ENCODE measurements at places on chromosomes 3 and 15.

GRCh38 chr15:93093765-93094164, 4.8 kb upstream of the RGMA start:
- no peak for DNase-seq

DNA sequence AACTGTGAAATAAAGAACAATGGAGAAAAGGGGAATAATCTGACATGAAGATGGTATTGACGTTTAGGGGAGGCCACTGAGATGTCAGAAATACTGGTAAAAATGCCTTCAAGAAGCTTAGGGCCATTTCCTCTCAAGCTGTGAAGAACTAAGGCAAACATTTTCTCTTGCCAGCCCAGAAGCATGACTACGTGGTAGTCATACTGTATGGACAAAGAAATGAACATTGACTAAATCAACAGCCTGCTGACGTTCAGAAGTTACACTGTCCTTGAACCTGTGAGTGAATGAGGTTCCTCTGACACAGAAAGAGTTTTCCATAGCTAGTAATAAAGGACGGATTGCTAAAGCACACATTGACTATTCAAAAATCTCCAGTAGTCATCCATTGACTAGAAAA, 121.0 kb downstream of the P3H2 start:
- DNase-seq = no peak

DNA sequence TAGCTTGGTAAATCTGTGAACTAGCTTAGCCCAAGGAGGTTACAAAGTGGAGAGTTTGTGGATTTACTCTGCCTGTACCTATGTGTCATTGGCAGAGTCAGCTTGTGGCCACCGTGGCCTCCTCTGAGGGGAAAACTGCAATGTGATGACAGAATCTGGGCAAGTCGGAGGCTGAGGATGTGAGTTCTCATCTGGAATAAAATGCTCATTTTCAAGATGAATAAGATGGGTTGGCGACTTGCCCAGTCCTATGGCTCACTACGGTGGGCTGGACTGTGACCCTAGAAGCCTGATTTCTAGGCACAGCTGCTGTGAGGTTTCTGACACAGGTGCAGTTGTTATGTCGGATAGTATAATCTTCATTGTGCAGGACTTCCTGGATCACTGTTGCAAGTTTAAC, 83.7 kb downstream of the ETV5 start:
- no peak for DNase-seq

- peak; percentile 40 for DNase-seq
Measured at GRCh38 chr3:183117056-183117455, 17.8 kb upstream of the MCCC1 start.

- no peak for DNase-seq
Measured at GRCh38 chr15:65008983-65009382, 19.3 kb upstream of the SPG21 start.

DNA sequence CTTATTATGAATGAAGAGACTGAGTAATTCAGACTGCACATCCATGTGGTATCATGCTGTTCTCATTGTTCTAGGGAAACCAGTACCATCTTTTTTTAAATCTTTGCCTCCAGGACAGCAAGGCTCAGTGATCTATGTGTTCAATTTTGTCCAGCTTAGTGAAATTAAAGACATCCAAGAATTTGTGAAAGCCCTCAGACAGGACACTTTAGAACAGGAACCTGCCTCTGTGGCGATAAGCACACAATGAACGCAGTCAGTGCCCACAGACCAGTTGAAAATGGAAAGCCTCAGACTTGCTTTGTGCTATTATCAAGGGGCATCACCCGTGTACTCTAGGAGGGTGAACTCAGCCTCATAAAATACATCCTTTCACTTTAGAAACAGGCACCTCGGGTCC, 20.1 kb downstream of the EID1 start:
- peak; percentile 25 for DNase-seq

- no peak for DNase-seq
Measured at GRCh38 chr3:125622381-125622791, 27.1 kb upstream of the OSBPL11 start.

- no peak for DNase-seq
Measured at GRCh38 chr3:124230998-124231397, 239.1 kb upstream of the ROPN1 start.

DNA sequence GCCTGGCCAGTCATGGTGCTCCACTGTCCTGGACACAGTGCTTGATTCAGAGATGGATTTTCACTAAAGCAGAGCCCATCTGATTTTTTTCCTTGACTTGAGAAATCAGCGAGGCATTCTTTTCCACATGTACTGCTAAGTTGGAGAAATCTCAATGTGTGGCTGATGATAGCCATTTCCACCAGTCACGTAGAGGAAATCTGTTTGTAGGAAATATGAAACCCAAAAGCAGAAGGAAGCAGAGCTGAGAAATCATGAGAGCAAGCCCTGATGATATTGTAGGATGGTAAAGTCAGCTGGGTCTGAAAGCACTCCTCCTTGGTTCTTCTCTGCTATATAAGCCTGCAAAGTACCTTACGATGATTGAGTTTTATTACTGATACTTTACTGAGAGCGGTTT, 1233.4 kb downstream of the ROBO2 start:
- no peak for DNase-seq

GRCh38 chr3:136714020-136714419, 38.2 kb downstream of the STAG1 start:
- no peak for DNase-seq

DNA sequence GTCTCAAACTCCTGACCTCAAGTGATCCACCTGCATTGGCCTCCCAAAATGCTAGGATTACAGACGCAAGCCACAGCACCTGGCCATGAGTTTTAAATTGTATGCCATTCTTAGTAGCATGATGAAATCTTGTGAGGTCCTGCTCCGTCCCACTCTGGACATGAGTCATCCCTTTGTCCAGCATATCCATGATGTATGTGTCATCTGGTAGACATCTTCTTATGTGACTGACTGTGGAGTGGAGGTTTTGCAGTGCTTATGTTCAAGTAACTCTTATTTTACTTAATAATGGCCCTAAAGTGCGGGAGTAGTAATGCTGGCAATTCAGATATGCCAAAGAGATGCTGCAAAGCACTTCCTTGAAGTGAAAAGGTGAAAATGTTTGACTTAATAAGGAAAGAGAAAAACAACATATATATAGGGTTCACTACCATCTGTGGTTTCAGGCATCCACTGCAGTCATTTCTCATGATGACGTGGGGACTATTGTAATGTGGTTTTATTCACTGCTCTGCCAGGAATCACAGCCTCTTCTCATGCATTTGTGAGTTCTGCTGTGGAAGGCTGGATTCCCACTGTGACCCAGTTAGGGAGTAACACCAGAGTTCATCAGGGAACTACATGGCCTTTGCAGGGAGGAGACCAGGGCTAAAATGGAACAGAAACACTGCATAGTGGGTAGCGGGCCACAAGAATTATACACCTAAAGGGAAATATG, 204.6 kb upstream of the STRIT1 start:
- DNase-seq = no peak

DNA sequence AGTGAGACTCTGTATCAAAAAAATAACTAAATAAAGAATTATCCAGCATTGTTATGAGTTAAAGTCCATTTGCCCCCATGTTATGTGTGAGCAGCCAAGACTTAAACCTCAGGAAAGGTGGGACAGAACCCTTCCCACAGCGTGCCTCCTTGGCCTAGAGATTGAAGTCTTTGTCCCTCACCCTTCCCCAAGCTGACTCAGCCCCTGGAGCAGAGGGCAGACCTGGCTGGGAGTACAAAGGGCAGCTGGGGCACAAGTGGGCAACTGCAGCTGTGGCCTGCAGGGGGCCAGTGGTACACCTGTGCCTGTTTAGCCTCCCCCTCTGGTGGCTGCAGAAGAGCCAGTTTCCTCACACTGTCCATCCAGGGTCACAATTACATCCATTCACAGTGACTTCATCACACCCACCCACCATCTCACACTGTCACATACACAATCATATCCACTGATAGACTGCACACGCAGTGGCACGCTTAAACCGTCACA, 940 bp upstream of the ACY1 start:
- DNase-seq = peak; percentile 65

DNA sequence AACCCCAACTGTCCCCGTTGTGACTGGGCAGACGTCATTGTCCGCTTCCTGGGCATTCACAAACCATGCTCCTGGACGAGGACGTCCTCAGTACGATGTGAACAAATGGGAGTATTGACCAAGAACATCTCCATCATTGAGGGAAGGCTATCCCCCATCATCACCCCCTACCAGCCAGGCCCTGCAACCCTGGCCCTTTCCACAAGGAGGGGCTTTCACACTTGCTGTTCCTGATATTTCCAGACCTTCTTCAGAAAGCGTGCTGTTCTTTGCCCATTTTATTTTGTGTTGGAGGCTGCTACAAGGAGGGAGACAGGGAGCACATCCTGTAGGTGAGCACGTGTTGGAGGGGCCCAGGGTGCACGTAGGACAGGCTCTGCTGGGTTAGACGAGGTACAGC, 277.0 kb upstream of the LRRC3B start:
- no peak for DNase-seq

GRCh38 chr3:112931736-112932521, 43.0 kb downstream of the CD200R1 start:
- no peak for DNase-seq

DNA sequence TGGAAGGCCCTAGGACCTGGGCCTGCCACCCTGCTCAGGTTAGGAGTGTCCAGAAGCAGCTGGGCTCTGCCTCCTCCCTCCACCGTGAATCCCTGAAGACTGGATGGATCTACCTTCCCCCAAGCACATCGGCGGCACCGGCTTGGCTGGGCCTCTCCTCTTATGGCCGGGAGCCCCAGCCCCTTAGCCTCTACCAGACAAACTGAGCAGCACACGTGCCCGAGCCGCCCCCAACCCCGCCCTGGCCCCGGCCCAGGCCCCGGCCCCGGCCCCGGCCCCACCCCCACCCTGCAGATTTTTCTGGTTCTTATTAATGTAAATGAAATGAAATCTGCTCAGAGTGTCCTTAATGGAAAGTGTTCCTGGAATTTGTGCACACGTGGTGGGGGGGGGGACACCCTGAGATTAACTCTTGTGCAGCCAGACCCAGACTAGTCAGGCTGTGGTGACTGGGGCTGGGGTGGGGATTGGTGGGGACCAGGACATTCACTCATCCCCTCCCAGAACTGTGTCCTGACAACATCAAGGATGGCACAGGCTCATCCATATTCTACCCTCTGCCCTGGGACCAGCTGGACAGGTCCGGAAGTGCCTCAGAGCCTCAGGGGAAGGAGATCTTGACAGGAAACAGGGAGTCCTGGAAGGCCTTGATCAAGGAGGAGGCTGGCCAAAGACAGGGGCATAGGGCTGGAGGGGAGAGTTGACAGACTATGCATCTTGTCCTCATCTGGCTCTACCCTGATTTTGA, 30.9 kb upstream of the SEMA3F start:
- peak; percentile 48 for DNase-seq

DNA sequence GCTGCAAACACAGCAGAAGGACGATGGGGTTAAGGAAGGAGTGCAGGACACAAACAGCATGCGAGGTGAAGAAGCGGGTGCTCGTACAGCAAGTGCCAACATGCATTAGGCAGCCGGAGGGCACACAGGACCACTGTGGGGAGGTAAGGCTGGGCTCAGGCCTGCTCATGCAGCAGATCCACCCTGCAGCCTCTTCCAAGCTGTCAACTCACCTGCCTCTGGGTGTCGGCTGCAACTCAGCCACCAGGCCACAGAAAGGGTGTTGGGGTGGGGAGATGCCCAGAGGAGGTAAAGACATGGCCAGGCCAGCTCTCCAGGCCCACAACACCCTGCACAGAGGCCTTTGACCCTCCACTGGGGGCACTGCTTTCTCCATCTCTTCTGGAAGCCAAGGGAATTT, 44.2 kb downstream of the TGM4 start:
- DNase-seq = no peak

GRCh38 chr15:92714477-92715401, 59.2 kb upstream of the FAM174B start:
- DNase-seq = peak; percentile 73

DNA sequence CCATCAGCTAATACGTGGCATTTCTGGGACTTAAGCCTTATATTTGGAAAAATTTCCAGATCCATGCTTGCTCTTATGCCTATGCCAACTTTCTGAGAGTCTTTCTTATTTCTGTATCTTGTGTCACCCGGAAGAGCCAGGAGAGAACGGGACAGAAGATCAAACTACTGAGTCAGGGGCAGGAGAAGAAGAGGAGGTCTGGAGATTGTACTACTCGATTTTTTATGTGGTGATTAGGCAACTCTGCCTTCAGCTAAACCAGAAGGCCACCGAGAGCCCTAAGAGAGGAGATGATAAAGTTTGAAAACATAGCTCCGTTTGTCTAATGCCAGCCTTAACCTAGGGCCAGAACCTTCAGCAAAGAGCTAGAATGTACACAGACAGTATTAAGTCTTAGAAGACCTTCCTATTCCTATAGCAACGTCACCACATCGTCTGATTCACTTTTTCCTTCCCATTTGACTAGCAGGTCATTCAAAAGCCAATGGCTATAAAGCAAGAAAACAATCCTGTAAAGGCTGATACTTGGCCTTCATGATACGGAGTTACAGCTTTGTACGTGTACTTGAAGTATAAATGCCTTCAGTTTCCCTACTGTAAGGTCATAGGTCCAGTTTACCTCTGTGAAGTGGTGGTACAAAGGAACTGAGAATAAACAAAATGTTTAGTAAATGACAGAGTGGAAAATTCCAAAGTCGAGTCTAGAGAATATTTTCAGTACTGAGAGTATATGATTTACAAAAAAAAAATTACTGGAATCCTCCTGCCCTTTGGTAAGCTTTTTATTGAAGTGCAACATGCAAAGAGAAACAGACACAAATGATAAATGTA, 96.1 kb upstream of the ICE2 start:
- no peak for DNase-seq

DNA sequence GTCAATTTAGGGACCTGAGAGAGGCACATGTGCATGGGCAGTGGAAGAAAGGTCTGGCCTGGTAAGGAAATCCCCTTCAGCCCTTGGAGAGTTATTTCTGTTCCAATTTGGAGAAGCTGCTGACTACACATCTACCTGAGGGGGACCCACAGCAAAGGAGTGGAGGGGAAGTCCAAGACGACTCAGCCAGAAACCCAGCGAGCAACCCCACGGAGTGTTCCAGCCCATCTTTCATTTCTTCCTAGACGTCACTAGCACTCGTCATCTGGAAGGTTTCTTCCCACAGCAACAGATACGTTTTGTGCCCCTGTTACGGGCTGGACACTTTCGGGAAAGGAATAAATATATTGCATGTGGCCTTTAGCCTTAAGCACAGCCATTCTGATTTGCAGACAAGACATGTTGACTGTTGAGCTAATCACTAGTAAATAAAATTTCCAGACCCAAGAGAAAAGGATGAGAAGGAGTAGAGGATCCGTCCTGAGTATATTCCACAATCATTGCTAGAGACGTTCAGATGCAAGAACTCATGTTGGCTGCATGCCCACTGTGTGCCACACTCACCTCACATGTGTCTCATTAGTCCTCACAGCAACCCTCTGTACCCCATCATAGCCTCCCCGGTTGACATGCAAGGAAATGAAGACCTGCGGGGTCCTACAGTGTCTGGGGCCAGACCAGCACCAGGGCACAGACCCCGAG, 7.8 kb upstream of the FAM174B start:
- no peak for DNase-seq

GRCh38 chr15:91965501-91966193, 112.1 kb downstream of the SLCO3A1 start:
- DNase-seq = peak; percentile 34

- DNase-seq = peak; percentile 58
Measured at GRCh38 chr3:42547401-42547945, 34.3 kb downstream of the SEC22C start.

- DNase-seq = no peak
Measured at GRCh38 chr15:100790786-100791265, 88.8 kb upstream of the ALDH1A3 start.

Data from NCI-H69 (cell line).